NCI-H1436 treated with DMSO at 0.1 percent for 48 hours (cell line): ENCODE measurements at places on chromosomes 5 and 9.

DNA sequence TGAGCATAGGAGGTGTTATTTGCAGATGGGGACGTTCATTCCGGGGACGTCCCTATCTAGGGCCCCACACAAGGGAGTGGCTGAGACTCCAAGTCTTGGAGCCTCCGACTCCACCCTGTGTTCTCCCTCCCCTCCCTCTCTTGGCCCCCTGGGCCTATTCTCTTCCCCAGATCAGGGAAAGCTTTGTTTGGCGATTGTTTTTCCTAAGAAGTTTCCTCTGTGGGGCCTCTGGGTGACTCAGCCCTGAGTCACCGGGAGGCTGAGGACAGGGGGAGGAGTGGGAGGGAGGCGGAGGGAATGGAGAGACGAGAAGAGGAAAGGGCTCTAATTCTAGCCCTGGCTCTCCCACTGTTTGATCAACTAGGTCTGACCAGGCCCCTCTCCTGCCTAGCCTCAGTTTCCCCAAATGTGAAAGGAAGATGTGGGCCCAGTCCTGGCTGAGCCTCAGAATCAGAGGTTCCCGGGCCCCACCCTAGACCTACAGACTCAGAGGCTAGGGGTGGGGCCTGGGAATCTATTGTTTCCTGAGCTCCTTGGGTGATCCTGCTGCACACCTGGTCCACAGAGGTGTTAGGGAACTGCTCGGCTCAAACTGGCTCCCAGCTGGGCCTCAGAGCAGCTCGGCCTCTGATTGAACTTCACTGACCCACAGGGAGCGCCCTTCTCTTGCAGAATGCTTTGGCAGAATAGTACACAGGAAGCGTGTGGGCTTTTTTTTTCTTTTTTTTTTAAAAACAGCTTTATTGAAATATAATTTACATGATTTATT lies 19.2 kb downstream of the GSN start:
- no peak for DNase-seq

- no peak for DNase-seq
Measured at GRCh38 chr5:40429258-40430100, 250.2 kb upstream of the PTGER4 start.

- DNase-seq, result no peak
Measured at GRCh38 chr5:142866563-142867275, 96.5 kb downstream of the ARHGAP26 start.

- DNase-seq, result no peak
Measured at GRCh38 chr9:116032683-116033440, 120.7 kb upstream of the PAPPA start.

DNA sequence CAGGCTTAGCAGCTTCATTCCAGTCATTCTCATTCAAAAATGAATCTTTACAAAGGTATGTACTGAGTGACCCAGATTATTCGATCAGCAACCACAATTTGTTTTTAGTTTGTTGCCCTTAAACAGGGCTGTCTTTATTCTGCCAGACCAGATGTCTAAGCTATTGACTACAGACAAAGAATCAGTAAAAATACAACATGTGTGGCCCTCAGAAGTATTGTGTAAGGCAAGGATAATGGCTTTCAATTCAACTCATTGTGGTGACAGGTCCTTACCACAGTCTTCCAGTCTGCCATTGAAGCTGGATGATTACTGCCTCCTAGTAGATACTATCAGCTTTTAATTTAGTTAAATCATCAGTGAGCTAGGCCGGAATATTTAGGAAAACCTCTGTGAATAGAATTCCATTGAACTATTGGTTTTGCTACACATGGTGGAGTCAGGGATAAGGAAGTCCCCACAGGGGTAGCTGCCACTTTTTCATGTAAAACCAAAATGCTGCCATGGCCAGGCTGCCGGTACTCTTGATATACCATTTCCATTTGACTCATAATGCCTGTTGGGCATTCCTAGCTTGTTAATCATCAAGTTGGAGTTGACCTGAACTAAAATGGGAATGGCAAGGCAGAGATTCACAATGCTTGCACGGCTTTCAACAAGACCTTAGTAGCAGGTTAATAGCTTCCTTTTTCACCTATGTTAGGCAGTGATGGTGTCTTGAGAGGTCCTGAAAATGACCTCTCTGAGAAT lies 175.6 kb downstream of the MEF2C start:
- no peak for DNase-seq

DNA sequence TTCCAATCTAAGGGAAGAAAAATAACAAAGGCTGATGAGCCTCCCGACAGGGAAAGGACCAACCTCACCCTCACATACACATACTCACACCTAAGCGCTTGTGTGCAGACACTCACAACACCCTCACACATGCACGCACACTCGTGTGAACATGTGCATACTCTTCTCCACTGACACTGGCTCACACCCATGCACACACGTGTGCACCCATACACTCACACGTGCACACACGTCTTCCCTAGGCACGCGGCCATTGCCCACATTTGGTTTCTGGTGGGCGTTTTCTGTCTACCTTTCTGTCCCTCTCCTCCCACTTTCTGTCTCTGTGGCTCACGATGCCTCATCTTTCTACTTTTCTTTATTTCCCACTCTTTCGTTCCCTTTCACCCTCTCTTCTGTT lies 169.7 kb upstream of the MVB12B start:
- no peak for DNase-seq

GRCh38 chr5:67243944-67244343 lies 47.3 kb upstream of the CD180 start:
- DNase-seq, result no peak

DNA sequence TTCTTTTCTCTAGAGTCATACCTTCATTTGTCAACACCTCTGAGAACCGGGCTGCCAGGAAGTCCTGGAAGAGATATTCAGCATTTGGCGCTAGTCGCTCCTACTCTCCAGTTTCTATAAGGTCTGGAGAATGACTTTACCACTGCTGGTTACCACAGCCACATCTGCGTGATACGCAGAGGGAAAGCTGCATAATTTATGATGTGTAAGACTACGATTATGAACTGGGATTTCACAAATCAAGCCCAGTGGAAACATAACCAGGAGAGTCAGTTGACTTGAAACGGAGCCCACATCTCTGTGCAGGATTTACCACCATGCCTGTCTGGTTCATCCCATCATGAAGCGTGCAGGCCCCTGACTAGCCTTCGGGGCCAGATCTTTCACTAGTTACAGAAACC lies 72.6 kb downstream of the FGF1 start:
- DNase-seq, result no peak

DNA sequence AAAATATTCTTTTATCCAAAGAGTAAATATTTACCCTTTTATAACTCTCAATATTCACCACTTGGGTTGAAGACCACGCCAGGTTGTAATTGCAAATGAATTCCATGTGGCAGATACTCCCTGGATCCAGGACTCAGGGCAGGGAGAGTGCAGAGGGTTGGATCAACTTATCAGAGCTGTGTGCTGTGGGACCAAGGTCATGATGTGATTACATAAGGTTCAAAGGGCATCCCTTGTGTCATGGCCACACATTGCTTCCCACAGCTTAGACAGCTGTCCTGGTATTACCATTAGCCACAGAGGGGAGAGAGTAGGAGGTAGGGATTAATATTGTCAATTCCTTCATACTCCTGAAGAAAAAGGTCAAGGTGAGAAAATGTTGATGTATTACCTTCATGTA lies 133.9 kb downstream of the JAKMIP2 start:
- DNase-seq, result no peak

DNA sequence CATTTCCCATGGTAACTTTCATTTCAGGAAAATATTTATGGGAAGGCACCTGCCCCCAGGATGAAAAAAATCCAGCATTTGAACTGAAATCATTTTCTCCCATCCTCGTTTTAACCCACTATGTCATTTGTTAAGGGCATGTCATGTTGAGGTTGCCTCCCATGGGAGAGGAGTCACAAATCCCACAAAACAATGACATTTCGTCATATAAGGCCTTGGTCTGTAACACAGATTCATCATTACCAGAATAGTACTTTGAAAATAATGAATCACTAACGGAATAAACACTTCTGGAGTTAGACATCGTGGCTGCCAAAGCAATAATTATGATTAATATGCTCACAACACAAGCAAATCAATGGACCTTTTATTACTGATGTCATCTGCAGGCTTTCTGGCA lies 274.1 kb downstream of the NDUFS4 start:
- DNase-seq, result no peak

- no peak for DNase-seq
Measured at GRCh38 chr5:54090495-54091120, 219.8 kb downstream of the ARL15 start.

GRCh38 chr9:96435345-96435744 lies 14.6 kb upstream of the HABP4 start:
- DNase-seq, result no peak

GRCh38 chr9:94999832-95000231 lies 273.3 kb downstream of the AOPEP start:
- no peak for DNase-seq

DNA sequence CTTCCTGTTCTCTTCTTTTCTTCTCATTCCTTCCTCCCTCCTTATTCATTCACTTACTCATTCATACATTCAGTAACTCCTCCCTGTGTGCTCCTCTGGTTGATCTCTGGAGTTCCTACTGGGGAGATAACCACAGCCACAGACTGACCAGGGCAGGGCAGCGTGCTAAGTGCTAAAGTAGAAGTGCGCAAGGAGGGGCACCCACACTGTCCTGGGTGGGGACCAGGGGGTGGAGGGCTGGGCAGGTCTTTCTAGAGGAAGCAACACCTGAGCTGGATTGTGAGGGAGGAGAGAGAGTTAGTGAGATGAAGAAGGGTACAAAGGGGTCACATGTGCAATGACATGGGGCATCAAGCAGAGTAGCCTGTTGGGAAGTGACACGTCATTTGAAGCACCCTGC lies 13.8 kb downstream of the ENHO start:
- no peak for DNase-seq

DNA sequence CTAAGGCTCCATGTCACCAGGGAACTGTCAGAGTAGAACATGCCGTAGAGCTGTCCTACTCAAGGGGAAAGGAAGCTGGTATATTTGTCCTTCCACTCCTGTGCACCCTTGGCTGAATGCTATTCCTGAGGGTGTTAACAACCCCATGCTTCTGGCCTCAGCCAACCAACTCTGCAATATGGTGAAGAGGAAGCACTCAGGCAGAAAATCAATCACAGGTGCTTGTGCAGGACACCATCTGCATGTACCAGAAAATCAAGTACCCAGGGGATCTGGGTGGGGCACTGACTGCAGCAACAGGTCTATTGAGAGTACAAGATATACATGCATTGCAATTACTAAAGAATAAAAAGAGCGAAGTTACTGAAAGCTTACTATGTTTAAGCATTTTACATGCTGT lies 51.4 kb upstream of the NEK6 start:
- DNase-seq, result peak; percentile 42

GRCh38 chr9:126624912-126625311 lies 11.2 kb downstream of the LMX1B start:
- no peak for DNase-seq

DNA sequence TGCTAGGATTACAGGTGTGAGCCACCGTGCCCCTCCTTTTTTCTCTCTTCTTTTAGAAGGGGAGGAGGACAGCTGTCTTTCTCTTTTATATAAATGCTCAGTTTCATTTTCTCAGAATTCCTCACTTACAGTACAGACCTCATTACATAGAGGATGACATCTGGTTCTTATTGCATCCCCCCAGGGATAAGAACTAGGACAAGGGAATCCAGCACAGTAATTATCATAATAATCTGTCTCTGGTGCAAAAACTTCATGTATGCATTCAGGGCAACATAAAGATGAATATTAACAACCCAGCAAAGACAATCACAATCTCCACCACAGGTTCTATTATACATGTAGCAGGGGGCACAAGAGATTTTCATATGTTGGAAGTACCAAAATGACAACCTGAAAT lies 5.1 kb downstream of the SPZ1 start:
- DNase-seq, result no peak

- DNase-seq, result no peak
Measured at GRCh38 chr9:77177894-77178794, 810 bp downstream of the VPS13A start.

GRCh38 chr9:28956116-28956880 lies 1383.0 kb upstream of the C9orf72 start:
- no peak for DNase-seq

DNA sequence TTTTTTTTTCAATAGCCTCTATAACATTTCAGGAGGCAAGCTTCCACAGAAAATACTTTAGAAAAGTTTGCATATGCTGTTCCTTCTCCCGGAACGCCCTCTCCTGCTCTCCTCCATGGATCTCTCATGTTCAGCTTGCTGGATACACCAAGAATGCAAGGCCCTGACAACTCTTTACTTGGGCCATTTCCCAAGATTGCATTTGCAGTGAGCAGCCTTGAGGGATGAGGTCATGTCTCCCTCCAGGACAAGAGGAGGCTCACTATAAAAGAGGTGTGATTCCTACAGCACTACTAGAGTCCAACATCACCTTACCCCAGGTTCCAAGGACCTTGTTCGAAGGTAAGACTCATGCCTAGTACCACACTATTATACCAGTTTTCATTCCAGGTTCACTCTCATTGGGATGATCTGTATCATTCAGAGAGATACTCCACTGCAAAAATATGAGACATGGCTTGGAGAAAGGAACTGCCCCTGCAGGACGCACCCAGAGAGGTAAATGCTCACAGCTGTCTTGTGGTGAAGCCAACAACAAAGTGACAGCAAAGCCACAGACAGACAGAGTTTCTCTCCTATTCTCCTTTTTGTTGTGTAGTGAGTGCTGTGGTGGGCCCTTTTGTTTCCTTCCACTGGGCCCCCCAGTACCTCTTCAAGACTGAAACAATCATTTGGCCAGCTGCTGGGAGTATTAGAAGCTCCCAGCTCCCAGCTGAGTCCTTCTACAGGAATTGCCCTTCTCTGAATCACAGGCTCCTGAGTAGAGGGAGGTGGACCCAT lies 151.7 kb upstream of the ZNF366 start:
- DNase-seq, result no peak

DNA sequence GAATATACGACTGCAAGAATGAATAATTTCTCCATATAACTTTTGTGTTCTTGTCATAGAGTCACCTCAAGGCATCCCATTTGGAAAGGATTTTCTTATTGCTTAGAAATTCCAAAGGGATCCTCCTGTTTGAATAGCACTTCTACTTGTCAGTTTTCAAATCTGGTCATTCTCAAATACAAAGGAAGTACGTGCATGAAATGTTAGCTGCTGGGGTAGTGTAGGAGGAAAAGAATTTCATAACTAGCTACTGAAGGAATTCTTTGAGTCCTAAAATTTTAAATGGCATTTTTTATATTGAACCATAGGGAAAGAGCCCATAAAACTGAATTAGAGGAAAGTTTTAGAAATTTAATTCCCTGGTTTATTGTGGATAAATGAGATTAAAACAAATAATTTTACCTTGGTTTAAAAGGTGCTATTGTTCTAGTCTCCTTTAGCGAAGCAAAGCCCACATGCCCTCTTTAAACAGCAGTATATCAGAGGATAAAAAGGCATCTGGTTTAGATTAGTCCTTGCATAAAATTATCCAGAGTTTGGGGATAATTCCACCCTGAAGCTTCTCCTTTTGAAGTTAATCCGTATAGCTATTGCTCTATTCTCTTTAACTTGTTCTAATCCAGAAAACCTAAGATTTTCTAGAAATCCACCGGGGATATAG lies 2.0 kb upstream of the MPDZ start:
- no peak for DNase-seq

DNA sequence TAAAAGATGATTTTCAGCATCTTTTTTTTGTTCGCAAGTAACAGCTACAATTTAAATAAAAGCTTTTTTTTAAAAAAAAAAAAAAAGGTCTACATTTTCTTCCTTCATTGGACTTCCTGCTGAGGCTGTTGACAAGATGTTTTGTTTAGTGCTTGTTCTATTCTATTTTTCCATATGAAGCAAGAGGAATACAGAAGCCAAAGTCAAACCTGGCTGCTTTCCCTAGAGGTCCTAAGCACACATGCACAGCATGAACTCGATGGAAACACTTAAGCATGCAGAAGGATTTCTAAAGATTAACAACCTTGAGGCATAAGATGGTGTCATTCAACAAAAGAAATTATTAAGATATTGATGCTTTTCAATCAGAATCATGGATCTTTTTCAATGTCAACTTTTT lies 105.1 kb downstream of the ADCY2 start:
- no peak for DNase-seq
